ENCODE measurements at places on chromosomes 7 and 10.

DNA sequence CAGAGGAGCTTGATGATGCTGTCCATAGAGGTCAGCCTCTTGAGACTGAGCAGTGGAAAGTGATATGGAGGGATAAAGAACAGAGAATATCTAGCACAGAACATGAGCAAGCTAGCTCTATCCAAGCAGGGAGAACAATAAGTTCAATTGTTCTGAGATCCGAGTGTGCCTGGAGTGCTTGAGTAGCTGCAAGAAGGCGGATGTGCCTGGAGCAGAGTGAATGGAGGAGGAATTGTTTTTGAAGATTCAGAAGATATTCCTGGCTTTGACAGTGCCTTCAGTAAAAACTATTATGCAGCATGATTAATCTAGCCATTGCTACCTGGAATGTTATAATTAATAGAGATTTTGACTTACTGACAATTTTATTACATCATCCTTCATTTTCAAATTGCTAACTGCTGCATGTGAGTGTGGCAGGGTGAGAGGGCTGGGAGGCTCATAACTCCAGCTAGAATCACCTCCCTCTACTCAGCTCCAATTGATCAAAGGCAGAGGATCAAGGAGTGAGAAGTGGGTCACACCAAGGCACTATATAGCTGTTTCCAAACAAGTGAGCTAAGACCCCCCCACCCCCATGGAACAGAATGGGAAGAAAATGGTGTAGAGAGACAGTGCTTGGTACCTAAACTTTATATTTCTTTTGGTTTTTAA lies 302.8 kb downstream of the ADRA2A start:
- DNase-seq, result no peak

GRCh38 chr7:116315293-116315692 lies 105.0 kb downstream of the TES start:
- no peak for DNase-seq

- DNase-seq, result no peak
Measured at GRCh38 chr10:69366738-69367137, 50.0 kb downstream of the TACR2 start.

DNA sequence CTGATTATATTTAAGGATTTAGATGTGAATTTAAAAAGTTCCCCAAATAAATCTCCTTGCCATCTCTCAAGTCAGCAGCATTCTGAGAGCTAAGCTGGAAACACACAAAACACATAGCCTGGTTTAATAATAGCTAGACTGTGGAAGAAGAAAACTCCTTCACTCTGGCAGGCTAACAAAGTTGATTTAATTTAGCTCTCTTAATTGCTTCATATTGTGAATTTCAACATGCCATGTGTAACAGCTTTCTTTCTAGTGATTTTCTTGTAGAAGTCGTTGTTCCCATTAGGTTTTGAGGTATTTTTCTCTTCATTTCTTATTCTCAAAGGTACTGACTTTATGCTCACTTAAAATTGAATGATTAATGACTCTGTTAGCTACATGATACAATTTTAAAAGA lies 216.8 kb upstream of the AKR1E2 start:
- DNase-seq, result no peak

DNA sequence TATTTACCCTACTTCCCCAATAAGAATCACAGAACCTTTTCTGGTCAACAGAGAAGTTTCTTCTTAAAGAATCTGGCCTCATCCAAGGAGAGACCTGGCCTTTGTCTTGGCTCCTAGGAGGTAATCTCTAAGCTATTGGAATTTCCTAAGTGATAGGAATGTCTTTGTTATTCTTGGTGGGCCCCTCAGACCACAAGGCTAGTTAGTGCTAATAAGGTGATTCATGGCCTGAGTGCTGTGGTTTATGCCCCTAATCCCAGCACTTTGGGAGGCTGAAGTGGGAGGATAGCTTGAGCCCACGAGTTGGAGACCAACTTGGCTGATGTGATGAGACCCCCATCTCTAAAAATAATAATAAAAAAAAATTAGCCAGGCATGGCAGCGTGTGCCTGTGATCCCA lies 60.0 kb upstream of the CYP2C18 start:
- no peak for DNase-seq

GRCh38 chr10:77442699-77443189 lies 194.9 kb downstream of the KCNMA1 start:
- no peak for DNase-seq

GRCh38 chr10:123382491-123382890 lies 228.3 kb downstream of the BUB3 start:
- DNase-seq, result no peak

GRCh38 chr10:81179324-81179723 lies 641.6 kb downstream of the SH2D4B start:
- DNase-seq, result no peak

DNA sequence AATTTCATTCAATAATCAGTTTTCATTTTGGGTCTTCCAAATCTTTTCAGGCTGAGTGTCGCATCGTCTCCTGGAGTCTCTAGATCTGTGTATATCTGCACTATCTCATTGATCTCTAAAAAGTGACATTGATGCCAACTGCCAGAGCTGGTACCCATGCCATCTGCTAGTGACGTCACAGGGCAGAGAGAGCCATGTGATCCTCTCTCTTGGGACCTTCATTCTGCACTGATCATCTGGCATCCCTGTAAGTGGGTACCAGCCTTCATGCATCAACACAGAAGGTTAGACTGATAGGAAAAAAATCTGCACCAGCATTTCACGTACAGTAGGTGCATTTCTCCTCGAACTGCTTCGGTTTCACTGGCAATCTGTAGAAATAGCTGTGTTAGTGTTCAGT lies at the start of gene NEUROD6:
Gene NEUROD6, minus strand, starts transcription at position 124 of the 400 bp plus-strand sequence. CDS start 1,458 bp downstream, outside the sequence.
- DNase-seq, result no peak

GRCh38 chr7:133863362-133864061 lies 263.6 kb upstream of the LRGUK start:
- no peak for DNase-seq

- peak; percentile 47 for DNase-seq
Measured at GRCh38 chr10:131778385-131778784, 122.4 kb upstream of the PPP2R2D start.

GRCh38 chr10:49679480-49679893 lies at the start of gene C10orf53:
C10orf53 (plus strand) TSS chr10:49679651; CDS start chr10:49679698, 47 bp downstream.
- DNase-seq, result peak; percentile 45

- no peak for DNase-seq
Measured at GRCh38 chr7:100891568-100892247, 2.2 kb upstream of the UFSP1 start.

DNA sequence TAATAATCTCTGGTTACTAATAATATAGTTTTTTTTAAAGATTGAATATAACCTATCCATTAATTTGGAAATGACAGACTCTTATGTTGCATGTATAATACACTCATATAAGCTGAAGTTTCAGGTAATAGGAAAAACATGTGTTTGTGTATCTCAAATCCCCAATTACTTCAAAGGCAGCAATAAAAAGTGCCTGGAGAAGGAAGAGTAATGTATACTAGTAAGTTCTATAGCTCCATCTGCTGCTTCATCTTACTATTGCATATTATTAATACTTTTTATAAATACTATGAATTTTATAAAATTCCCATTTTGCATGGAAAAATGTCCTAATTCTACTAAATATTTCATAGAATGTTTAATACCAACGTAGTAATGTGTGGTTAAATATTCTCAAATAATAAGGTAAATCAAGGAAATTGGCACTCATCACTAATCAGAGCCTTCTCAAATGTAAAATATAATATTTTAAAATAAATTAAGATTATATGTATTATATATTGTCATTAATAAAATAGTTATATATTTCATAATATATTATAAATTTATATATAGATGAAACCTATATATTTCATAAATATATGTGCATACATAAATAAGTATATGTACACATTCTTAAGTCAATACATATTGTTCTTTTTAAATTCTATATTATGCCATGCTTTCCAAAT lies 311.9 kb downstream of the HGF start:
- DNase-seq, result no peak

GRCh38 chr7:55690-56248 lies 136.6 kb upstream of the FAM20C start:
- no peak for DNase-seq

- DNase-seq, result no peak
Measured at GRCh38 chr7:115328018-115328417, 406.1 kb downstream of the MDFIC start.

DNA sequence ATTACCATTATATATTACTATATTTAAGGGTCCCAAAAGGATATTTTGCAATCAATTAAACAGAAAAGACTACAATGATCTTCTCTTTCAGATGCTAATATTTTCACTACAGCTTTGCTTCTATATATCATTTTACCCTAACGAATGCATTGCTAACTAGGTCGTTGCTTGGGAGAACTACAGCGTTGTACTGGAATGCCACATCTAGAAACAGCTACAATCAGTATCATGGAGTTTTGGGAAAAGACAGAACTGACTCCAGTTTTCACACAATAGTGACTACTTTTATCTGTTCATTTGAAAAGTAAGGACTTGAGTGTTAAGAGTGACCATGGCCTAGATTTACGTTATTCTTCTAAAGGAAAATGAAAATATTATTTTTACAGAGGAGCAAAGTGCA lies 38.5 kb downstream of the LRRN3 start:
- no peak for DNase-seq

DNA sequence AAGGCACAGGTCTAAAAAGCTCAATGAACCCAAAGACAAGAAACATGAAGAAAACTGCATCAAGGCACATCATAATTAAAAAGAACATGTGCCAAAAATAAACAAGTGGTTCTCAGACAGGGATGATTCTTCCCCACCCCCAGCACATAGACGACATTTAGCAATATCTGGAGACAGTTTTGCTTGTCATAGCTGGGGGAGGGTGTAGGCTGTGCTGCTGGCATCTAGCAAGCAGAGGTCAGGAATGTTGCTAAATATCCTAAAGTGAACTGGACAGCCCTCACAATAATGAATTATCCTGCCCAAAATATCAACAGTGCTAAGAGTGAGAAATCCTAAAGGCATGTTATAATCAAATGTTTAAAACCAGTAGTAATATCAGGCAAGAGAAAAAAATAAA lies 122.6 kb downstream of the MICU1 start:
- DNase-seq, result no peak

DNA sequence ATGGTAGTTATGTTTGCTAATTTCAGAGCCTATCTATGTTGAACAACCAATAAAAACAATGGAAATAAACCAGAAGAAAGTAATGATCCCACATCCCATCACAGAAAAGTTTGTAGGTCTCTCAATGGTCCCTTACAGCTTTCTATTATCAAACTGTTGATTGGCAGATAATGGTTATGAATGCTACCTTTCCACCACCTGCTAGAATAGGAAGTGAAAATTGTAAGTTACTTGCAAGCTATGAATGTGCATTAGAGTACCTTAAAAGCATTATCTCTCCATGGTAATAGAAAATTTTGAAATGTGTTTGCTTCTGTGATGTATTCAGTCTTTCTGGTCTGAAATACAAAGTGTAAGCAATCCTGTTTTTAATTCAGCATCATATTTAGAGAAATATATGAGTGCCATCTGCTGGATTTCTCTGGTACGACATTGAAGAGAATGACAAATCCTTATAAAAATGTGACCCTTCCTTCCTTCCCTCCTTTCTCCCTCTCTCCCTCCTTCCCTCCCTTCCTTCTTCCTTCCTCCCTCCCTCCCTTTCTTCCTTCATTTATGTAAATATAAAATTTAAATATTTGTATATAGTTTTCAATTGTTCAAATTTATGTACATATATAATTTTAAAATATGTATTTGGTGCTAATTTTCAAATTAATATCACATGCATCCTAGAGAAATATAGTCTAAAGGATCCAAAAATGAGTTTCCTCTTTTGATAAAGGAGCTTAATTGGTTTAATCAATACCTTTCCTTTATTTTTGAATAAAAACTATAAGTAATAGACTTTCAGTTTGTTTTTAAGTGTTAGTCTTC lies 41.4 kb upstream of the PNLIPRP3 start:
- no peak for DNase-seq

- DNase-seq, result no peak
Measured at GRCh38 chr7:44738051-44738723, 10.5 kb upstream of the ZMIZ2 start.

GRCh38 chr7:114130866-114131265 lies 212.1 kb upstream of the PPP1R3A start:
- DNase-seq, result no peak

GRCh38 chr10:130003787-130004613 lies 39.9 kb upstream of the EBF3 start:
- DNase-seq, result no peak

- DNase-seq, result no peak
Measured at GRCh38 chr7:125057963-125058362, 128.3 kb upstream of the POT1 start.

GRCh38 chr10:21417172-21417712 lies 108.2 kb downstream of the SKIDA1 start:
- DNase-seq, result no peak

- DNase-seq, result no peak
Measured at GRCh38 chr7:141290973-141291372, 217.1 kb downstream of the TMEM178B start.

- no peak for DNase-seq
Measured at GRCh38 chr10:124211921-124212320, 118.5 kb upstream of the CHST15 start.

DNA sequence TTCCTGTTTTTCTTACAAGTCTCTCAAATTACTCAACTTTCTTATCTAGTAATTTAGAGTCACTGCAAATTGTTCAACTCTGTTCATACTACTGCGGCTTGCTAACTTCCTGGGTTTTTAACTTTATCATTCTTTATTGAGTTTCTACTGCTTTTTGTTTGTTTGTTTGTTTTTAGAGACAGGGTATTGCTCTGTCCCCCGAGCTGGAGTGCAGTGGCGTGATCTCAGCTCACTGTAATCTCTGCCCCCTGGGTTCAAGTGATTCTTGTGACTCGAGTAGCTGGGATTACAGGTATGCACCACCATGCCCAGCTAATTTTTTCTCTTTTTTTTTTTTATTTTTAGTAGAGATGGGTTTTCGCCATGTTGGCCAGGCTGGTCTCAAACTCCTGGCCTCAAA lies 182.9 kb downstream of the TSPAN12 start:
- no peak for DNase-seq

GRCh38 chr10:111078505-111079185 lies 1.8 kb downstream of the ADRA2A start:
- DNase-seq, result no peak

DNA sequence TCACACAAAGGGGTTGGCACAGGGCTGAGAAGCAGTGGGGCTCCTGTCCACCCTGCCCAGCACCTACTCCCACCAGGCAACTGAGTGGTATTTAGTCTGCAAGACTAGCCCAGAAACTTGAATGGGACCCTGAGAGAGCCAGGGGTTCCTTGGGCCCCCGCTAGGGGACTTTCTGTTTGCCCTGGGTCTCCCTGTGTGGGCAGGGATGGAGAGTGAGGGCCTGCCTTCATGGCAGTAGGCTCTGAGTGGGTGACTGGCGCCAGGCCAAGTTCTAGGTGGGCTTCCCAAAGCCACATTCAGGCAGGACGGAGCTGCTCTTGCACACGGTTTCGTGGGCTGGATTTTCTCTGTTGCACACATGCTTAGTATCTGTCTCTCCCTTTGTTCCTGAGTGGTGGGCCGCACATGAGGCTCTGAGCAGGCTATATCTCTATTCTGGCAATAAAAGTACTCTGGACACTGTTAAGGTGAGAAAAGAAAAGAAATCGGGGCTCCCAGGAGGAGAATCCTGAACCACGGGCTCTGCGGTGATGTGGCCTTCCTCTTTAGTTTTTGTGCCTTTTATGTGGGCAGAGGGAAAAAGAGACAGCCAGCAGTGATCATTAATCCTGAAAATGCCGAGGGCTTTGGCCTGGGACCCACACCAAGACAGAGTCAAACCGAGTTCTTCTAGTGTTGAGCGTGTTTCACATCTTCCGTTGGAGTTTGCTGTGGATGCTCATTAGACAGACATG lies 26.9 kb downstream of the IL2RA start:
- no peak for DNase-seq

GRCh38 chr7:129054438-129055293 lies at the start of gene TNPO3:
TNPO3 (minus strand) TSS chr7:129055111; CDS start chr7:129054770, 341 bp downstream.
- DNase-seq, result peak; percentile 96

Measured in coronary artery (tissue), 2 donors.